Putamen (tissue), 1 donor: ENCODE measurements at places on chromosomes 2 and 18.

GRCh38 chr18:29629493-29630036 is 1413.0 kb downstream of the DSC3 start:
- no peak for DNase-seq

DNA sequence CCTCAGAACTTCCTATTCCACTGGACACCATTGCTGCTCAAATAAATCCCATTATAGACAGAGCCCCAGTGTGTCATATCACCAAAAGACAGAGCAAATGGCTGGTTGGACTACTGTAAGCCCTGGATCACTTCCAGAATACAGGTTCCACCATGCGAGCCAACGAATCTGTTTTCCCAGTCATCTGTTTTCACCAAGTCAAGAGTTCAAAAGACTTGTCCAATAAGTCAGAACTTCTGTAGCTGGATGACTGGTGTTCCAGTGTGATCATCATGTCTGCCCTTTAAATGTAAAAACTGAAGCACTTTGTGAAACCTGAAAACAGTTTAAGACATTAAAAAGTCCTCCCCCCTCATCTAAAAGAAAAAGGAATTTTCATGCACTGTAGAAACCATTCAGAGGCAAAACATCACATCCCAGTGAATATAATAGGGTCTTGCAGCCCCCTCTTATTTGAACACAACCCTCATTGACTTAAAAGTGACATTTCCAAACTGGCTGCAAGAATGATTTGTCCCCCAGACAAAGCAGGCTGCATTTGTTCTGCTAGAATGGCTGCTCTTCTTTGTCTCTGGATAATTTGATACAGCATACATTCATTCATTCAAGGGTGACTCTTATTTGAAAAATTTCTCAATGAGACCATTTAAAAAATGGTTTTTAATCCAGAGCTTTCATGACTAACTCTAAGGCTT is 64.6 kb upstream of the TANC1 start:
- no peak for DNase-seq

- no peak for DNase-seq
These were observed 7.6 kb downstream of the INHBB start for GRCh38 chr2:120353591-120353898.

DNA sequence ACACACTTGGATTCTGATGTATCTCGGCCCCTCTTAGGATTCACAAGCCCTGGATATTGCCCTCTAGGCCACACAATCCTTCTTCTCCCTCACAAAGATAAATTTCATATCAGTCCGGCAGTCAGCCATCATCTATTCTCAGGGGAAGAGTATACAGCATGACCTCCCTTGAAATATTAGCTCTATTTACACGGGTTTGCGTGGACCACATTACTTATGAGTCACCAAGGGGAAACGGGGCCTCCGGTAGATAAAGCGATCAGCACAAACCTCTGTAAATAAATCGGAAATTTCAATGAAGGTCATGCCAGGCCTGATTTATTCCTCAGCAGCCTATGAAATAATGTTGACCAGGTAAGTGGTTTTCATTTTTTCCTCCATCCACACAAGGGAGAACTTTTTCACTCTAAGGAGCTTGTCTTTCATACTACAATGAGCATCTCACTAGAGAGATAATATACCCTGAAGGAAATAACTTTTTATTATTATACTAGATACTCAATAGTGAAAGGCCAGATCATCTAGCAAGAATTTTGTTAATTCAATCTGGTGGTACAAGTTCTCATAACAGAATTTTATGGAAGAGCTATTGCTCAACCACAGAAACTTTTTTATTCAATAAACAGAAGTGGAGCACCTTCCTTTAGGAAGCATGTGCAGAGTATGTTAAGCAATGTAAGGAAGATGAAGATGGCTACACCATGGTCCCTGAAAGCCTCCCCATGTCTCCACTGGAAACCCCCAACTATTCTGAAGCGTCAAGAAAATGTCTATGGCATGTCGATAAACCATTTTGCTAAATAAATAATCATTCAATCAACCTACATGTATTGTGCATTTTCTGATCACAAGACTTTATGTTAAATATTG is 125.2 kb upstream of the PIK3C3 start:
- DNase-seq = no peak

DNA sequence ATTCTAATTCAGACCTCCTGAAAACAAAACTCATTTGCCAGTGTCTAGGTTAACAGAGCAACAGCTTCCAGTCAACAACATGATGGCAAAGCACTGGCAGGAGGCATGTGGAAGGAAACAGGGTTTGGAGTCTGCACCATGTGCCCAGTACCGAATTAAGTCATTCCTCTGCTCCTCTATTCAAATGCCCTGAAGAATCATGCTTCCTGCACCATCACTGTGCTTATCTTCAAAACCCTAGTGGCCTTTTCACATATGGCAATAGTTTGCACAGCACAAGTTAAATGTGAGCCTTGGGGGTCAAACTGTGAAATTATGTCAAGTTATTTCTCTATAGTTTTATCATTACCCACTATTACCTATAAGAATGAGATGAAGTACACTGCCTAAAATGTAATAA is 75.4 kb upstream of the GRB14 start:
- no peak for DNase-seq

GRCh38 chr2:201440182-201440581 is 11.1 kb downstream of the TRAK2 start:
- DNase-seq = no peak

DNA sequence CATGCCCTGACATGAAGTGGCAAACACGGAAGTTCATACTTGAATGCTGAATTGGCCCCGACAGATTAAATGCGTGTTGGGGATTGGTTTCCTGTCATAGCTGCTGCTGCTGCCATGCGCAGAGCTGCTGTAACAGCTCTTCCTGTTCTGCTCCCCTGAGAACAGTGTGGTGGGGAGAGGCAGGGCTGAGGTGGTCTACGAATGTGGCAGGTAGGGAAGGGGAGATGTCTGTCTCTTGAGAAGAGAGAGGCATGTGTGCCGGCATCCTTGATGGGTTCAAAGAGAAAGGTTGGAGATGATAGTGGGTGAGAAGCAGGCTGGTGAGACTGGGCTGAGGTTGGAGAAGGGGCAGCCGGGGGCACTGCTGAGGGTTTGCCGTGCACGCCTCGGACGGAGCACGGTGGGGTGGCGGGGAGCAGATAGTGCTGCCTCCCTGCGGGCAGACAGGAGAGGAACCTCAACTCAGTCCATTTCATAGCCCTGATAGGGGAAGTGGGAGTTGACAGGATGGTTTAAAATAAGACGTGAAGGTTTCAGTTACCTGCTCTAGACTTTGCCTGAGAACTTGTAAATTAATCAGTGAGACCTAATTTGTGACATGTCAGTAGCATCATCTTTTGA is 46.1 kb downstream of the TMEM185B start:
- no peak for DNase-seq

DNA sequence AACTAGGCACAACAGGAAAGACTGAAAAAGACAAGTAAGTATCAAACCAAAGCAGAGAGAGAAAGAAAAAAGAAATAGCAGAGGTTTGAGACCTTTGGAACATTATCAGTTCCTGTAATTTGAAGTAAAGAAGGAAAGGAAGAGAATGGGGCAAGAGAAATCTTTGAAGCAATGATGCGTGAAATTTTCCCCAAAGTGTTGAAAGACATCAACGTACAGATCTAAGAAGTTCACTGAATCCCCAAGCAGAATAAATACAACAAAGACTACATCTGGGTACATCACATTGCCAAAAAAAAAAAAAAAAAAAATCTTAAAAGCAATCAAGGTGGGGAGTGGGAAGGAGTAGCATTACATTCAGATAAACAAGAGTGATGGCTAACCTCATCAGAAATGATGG is 6.0 kb upstream of the SLC30A6 start:
- no peak for DNase-seq

GRCh38 chr18:58953627-58954026 is 89.0 kb downstream of the ZNF532 start:
- DNase-seq = no peak

GRCh38 chr2:177329064-177329463 is 63.5 kb upstream of the AGPS start:
- no peak for DNase-seq

DNA sequence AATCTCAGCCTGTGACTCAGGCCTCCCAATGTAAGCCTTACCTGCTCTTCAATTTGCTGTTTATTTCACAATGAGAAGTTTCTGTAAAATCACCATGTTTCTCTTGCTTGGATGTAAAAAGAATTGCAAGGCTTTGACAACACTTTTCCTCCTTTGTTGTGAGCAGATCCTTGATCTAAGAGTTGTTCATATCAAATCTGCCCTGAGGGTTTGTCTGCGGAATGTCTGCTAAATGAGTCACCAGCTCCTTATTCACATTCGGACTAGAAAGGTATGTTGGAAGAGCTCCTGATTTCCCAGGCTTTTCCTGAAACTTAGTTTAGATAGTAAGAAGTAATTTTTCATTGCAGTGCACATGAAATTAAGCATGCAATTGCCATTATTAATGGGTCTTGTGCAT is 268.2 kb upstream of the TCF4 start:
- DNase-seq = no peak

GRCh38 chr18:2880473-2880872 is 33.7 kb downstream of the EMILIN2 start:
- DNase-seq = no peak

DNA sequence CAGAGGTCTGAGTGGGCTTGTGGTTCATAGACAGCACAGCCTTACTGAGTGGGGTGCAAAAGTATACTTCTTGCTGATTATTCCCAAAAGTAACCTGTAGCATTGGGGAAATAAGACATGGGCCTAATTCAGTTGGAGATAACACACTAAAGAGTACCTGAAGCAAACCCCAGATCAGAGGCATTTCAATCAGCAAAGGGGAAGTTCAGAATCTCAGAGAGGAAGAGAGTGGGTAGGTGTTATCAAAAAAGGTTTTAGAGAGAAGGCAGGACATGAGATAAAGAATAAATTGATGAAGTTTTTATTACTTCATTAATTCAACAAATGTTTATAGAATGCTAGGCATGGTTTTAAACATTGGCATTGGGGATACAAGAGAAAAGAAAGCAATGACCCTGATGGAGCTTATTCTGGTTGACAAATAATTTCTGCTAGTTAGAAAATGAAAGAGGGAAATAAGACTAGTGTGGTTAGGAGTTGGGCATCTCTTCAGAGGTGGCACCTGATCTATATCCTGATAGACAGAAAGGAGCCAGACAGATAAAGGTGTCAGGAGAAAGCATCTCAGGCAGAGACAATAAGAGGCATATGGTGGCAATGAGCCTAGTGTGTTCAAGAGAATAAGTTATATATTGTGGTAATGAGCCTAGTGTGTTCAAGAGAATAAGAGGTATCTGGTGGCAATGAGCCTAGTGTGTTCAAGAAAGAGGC is 153.8 kb upstream of the SETBP1 start:
- no peak for DNase-seq

GRCh38 chr18:77571743-77572142 is 322.1 kb downstream of the GALR1 start:
- DNase-seq = no peak

DNA sequence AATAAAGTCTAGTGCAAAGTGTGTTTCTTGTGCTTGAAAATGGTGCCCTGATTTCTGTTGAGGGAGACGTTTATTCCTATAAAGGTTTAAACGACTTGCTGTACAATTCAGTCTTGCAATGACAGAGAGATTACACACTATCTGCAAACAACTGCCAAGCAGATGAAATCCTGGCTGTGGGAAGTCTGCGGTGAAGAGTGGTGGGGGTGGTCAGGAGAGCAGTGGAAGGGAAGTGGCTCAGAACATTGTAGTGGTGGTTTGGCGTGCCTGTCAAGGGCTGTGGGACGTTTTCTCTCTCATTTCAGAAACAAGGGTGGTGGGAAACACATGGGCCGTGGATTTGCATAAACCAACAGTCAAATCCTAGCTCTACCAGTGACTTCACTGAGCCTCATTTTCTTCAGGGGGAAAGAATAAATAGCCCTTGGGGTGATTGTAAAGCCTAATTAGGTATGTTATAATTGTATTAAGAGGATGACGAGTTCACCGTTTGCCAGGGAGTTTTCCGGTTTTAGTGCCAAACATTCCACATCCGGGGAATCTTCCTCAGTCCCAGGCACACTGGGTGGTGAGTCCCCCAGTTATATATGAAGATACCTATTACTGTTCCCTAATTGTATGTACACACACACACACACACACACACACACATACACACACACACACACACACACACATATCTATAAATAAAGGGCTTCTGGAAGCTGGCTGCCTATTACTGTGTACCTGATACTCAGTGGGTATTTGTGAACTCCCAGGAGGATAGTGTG is 115.0 kb downstream of the SPTBN1 start:
- DNase-seq = no peak

- no peak for DNase-seq
These were observed 49.9 kb downstream of the PLEKHA3 start for GRCh38 chr2:178530131-178530530.

- no peak for DNase-seq
These were observed 393.0 kb downstream of the CDH19 start for GRCh38 chr18:66210875-66211274.

DNA sequence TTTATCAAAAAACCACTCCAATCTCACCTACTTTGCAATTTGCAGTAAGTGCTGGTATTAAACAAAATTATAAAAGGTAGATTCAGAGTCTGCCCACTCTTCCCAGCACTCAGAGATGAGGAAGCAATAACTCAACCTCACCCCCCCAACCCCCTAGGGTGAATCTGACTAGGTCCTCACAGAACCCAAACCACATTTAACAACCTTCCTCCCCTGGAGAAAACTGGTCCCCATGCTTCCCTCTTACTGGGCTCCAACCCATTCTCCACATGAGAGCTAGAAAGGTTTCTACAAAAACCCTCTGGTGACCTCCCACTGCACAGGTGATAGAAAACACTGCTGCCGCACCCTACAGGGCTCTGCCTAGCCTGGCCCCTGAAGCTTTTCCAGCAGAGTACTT is 40.5 kb upstream of the BMP10 start:
- DNase-seq = no peak

- no peak for DNase-seq
These were observed 135.8 kb downstream of the TCF4 start for GRCh38 chr18:55452123-55452611.

- DNase-seq = peak; percentile 19
These were observed 117.6 kb upstream of the KLF7 start for GRCh38 chr2:207283356-207283755.

DNA sequence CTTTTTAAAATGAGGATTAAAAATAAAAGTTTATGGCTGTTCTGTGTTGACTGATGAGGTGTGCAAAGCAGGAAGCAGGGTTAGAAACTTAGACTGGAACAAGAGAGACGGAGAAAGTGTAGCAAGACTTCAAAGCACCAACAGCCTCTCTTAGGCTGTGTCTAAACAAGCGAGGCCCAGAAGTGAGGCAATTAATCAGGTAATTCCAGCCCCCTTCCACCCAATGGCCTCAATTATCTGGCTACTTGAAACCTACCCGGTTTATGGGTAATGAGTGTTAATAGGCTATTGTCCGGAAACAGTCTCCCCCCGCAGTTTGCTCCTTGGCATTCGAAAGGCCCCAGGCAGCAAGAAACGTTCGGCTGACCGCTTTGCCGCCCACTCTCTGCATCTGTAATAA is 171.7 kb upstream of the MYCN start:
- DNase-seq = no peak

DNA sequence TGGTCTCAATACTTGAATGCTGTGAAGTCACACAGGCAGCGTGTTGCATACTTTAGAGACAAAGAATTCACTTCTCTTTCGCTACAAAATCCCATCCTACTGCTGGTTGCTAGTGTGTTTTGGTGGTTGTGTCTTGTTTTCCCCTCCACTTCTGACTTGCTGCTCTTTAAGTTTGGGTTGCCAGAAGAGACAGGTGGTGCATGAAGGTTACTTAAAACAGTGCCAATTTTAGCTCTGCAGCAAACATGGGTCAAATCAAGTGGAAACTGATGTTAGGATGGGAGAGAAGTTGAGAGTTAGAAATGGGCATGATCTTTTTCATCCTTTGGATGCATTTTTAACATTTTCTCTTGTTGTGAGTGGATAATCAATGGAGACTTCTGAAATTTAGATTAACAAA is 136.2 kb upstream of the KCNH7 start:
- no peak for DNase-seq
